ENCODE measurements at places on chromosomes 1 and 21.

DNA sequence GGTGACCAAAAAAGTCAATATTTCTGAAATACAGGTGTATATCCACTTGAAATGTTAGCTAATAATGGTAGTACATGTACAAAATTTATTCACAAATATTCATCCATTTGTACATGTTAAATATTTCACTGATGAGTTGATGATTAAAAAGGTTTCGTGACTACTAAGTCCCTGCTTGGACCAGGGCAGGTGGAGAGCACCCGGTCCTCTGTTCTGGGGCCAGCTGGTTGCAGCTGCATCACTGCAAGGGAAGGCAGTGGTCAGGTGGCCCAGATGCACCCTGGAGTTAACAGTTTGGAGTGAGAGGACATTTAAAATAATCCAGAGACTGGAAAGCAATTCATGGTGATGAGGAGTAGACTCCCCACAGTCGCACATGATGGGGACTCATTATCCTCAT lies 141.2 kb downstream of the ZBTB18 start:
- no peak for DNase-seq

DNA sequence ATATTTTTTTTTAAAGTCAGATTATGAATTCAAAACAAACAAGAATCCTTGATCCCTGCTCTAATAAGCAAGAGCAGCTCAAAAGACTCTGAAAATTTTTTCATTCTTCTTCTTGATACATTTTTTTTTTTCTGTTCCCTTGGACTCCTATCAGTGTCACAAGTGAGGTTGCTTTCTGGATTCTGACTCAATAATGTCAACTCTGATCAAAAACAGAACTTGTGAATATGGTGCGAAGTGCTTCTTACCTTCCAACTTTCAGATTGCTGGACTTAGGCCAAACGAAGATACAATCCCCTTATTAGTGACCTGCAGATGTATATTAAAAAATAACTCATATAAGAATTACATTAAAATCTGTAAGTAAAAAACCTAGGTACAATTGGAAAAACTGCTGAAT lies 136.1 kb downstream of the GPATCH2 start:
- DNase-seq: no peak

- no peak for DNase-seq
Observed at GRCh38 chr1:38082769-38083263, 36.2 kb upstream of the POU3F1 start.

DNA sequence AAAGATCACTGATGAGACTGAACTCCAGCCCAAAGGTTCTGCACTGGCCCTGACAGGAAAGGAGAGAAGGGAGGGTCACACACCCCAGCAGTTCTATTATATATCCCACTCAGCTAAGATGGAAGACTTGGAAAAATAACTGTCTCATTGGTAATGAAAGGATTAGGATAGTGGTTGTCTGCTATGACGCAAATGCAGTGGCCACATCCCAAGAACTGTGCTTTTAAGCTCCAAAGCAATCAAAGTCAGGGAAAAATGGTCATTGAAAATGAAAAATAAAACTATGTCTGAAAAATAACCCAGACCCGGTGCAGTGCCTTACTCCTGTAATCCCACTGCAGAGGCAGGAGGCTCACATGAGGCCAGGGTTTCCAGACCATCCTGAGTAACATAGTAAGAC lies 31.0 kb downstream of the PSMG1 start:
- DNase-seq: no peak
